ENCODE measurements at places on chromosomes 1 and 21. TPM values are rescaled to one million over a fixed set of nuclear protein-coding genes. Genes with fewer than 3 reads are reported as not detected.

DNA sequence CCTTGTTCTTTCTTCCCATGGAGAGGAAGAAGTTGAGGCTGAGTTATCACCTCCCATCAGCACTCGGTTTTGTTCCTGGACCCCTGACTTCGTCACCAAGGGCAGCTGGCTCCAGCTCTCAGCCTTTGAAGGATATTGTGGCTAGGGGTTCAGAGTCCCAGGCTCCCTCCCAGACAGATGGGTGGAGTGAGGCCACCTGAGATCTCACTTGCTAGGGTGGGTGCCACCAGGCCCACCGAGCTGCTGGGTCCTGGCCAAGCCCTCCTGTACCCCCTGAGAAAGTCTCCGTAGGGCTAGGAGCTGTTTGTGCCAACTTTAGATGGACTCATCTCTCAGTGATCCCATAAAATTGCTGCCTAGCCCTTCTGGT, 6.9 kb downstream of the MX2 start:
- no peak for DNase-seq

DNA sequence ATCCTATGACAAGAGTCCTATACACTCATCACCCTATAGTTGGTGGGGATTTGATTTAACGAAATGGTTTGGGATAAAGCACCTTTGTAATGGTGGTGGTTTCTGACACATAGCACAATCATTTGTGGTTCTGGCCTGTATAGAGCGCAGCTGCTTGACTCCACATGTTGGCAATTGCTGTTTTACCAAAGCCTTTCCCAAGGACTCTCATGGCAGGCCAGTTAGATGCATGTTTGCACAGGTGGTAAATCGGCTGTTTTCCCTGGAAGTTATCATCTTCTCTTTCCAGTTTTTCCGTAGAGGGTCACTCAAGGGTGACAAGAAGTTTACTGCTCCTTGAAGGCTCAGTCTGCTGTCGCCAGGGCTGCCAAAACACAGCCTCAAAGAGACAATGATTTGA, 17.1 kb upstream of the XPR1 start:
- peak; percentile 65 for DNase-seq

RBM34 gene
- 61.7 TPM for total RNA-seq

DENND2C gene
- 3.1 TPM for total RNA-seq

DNA sequence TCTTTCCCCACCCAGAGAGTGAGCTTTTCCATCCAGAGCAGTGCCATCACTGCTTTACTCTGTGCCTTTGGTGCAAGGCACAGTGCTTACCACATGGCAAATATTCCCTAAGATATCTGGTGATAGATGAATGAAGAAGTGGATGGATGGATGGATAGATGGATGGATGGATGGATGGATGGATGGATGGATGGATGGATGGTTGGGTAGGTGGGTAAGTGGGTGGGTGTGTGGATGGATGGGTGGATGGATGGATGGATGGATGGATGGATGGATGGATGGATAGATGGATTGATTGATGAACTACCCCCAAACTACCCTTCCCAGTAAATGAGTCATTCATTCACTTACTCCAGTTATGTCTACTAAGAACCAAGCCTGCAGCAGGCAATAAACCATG, 42.9 kb upstream of the SLC44A3 start:
- no peak for DNase-seq

GRCh38 chr1:40806240-40806639, 22.7 kb downstream of the KCNQ4 start:
- no peak for DNase-seq

DNA sequence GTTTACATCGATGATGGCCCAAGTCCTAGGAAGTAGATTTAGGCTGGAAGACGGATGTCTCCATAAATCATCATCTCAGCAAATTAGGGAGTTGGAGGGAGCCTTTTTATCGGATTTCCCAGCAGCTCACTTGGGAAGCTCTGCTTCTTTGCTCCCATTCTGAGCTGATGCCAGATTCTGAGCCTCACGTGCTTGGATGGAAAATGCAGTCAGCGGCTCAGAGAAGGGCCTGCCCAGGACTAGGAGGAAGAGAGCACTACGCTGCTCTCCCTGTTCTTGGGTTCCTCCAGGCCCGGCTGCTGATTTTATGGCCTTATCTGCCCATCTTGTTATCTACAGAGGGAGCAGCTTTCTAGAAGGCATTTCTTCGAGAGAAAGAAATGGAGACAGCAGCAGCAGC, 42.0 kb downstream of the UBIAD1 start:
- no peak for DNase-seq

PRKAA2 gene
- 1.4 TPM for total RNA-seq

DNA sequence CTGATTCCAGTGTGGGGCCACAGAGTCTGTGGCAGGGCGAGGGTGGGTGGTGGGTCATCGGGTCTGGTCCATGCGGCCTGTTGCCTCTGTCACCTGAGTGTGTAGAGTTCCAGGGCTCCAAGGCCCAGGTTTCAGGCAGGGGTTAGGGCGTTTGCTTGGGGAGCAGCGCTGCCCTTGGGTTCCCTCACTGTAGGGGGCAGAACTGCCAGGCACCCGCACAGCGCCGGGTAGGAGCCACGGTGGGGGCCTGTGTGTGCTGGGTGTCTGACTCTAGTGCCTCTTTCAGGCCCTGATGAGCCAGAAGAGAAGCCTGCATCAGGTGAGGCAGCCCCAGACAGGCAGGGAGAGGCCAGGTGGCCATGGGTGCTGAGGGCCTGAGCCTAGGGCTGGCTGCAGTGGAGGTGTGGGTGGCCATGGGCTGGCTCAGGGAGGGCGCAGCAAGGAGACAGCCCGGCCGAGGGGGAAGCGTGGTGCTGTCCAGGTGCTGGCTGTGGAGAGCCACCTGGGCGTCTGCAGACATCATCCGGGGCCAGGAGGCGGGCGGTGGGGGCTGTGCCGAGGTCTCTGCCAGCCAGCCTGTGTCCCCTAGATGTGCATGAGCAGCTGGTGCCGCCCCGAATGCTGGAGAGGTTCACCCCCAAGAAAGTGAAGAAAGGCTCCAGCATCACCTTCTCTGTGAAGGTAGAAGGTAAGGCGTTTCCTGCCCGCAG, 72.3 kb downstream of the TRIM11 start:
- DNase-seq: no peak

GRCh38 chr21:44401386-44402160, 48.2 kb downstream of the TRPM2 start:
- DNase-seq: no peak

AQP10 gene
- not detected for total RNA-seq

FCMR gene
- not detected for total RNA-seq

DNA sequence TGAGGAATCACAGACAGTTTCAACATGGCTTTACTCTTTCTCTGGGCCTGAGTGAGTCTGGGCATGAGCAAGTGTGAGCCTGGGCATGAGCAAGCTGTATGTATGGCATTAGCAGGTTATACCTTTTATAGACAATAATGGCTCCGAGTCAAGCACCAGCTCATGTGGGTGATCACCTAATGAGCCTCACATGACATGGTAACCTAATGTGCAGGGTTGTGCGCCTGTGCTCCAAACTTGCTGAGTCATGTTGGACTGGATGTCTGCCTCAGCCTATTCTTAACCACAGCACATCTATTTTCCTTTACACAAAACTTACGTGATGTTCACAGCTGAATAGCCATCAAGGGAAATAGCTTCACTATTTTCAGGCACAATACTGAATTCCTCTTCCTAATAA, 236.2 kb upstream of the NRIP1 start:
- no peak for DNase-seq

FAM163A gene
- not detected for total RNA-seq

GRCh38 chr1:239353536-239353935, 32.8 kb upstream of the CHRM3 start:
- no peak for DNase-seq

TNNI3K gene
- 0.90 TPM for total RNA-seq

All from IMR-90 (cell line).